ENCODE measurements at places on chromosomes 4 and X.

DNA sequence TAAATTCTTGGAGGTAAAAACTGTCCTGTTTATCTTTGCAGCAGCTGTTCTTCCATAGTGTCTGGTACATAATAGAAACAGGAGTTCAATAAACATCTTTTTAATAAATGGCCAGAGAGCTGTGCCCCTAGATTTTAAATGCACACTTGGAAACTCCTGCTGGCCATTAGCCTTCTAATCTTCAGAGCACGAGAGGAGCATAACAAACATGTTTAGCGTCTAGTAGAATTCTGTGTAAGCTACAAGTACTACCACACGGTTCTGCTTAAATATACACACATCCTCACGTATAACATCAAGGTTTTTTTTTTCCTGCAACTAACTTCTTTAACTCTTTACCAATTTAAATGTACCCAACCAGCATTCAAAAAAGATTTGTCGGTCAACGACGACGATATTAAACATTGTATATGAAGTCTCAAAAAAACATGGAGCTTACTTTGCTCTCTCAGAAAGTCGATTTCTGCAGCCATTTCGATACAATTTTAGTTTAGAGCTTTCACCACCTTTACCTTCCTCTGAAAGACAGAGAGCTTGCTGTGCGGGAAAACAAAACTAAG is 628 bp downstream of the SCLT1 start:
- peak; percentile 56 for DNase-seq

GRCh38 chr4:76504613-76505465 is 69.8 kb downstream of the SHROOM3 start:
- peak; percentile 72 for DNase-seq

DNA sequence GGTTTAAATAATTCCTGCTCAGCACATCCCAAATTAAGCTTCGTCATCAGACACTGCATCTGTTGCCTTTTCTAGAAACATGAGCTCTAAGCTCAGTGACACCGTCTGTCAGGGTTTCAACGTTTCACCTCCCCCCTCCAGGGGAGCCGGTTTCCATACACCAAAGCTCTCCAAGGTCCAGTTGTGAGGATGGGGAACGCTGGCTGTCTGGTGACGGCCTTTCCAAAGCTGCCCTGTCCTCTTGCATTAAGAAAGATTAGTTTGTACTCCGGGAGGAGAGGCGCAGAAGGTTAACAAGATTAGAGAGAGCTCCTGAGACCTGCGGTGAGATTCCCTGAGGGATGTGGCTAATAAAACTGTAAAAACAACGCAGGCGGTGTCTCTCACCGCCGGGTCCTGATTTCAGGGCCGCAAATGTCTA is 43.2 kb downstream of the ASMT start:
- no peak for DNase-seq

- no peak for DNase-seq
Measured at GRCh38 chrX:147351644-147352043, 537.1 kb upstream of the CXorf51A start.
